AG09319 (cell line): ENCODE measurements at places on chromosomes 7 and 10.

DNA sequence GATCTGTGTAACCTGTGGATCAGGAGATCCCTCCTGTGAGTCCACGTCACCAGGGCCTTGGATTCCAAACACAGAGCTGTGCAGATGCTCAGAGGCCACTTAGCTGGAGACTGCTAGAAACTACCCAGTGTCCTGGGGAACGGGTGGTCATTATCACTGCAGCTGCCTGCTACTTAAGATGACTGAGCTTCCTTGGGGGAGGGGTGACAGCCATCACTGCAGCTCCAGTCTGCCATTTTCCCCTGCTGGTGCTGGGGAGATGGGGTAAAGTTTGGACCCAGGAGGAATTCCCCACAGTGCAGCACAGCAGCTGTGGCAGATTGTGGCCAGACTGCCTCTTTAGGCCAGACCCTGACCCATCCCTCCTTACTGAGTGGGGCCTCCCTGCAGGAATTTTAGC lies 78.8 kb upstream of the VOPP1 start:
- no peak for DNase-seq

DNA sequence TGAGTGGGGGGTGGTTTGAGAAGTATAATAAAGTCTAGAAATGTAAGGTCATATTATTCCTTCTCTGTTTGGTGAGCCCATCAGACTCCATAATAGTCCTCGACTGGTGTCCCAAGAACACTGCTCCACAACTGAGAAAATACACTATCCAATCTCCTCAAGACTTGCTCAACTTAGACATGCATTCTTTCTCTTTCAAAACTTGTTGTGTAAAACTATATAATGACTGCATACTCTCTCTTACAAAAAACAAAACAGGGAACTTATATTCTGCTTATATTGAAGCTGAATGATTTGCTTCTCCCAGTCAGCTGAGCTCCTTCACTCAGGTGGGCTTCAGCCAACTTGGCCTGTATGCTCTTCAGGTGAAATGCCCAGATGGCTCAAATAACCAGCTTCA lies 204.7 kb downstream of the ZNF365 start:
- DNase-seq, result no peak

GRCh38 chr10:34941471-34942357 lies 126.6 kb upstream of the PARD3 start:
- DNase-seq, result no peak

DNA sequence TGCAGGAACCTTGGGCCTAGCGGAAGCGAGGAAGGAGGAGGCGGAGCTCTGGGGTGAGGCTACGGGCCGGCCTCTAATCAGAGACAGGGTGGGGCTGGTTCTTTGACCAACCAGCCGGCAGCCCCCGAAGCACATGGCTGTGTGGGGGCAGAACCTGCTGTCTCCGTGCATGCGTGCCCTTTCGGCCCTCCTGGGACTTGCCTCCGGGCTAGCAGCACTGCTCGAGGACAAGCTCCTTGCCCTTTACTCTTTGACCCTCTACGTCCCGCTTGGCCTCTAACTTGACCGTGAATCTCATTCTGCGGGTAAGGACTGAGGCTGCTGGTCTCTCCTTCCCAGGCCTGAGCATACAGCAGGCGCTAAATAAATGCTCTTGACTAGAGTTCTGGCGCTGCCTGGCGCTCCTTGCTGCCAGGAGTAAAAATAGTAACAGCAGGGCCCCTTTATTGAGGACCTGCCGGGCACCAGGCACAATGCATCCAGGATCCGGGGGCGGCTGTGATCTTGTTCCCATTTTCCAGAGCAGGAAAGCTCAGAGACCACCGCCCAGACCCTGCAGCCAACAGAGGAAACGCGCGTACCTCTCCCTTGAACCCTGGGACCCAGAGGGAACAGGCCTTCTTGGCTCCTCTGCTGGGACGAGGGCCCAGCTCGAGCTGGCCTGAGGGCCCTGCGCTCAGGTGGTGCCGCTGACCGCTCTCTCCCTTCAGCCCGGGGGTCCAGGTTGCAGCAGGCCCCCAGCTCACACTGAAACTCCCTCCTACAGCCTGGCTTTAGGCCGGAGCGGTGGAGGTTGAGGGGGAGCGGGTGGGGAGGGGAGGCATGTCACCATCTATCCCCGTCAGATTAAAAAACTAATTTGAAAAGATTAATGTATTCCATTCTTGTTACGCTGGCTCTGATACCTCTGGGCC lies 2.7 kb upstream of the COMTD1 start:
- no peak for DNase-seq

- peak; percentile 47 for DNase-seq
Measured at GRCh38 chr10:78688901-78689583, 379.7 kb upstream of the ZMIZ1 start.

DNA sequence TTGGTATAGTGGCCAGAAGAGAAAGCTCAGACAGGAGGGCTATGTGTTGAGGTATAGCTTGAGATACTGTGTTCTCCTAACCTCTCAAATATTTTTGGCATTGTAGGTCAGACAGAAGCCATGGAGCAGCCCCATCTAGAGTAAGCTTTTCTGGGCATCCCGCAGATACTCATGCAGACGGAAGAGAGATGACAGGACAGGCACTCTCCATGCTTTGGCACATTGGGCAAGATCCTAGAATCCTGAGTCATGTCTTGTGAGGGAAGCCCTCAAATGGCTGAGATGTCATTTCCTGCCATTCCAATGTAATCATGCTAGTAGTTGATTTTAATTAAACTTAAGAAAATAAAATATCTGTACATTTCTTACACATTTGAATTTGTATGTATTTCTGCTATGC lies 16.8 kb upstream of the KIF20B start:
- DNase-seq, result no peak

- DNase-seq, result no peak
Measured at GRCh38 chr7:133079296-133079695, 2.6 kb downstream of the CHCHD3 start.

DNA sequence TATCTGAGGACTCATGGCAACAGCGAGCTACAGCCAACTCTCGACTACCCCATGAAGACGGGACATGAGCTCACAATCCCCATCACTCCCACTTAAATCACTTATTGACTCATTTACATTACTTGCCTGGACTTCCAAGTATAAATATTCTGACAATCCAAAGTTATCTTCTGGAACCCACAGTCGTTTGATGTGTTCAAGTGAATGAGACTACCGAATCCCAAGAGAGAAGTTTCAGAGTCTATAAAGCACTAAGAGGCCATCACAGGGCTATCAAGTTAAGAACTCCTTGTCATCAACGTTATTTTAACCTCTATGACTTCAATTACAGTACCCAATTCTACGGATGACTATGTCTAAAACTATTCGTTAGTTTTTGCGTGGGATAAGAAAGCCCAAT lies 11.5 kb upstream of the ANAPC16 start:
- DNase-seq, result no peak

- no peak for DNase-seq
Measured at GRCh38 chr7:138008588-138009349, 6.9 kb upstream of the CREB3L2 start.

GRCh38 chr10:79404231-79404609 lies 41.2 kb downstream of the ZCCHC24 start:
- peak; percentile 75 for DNase-seq

DNA sequence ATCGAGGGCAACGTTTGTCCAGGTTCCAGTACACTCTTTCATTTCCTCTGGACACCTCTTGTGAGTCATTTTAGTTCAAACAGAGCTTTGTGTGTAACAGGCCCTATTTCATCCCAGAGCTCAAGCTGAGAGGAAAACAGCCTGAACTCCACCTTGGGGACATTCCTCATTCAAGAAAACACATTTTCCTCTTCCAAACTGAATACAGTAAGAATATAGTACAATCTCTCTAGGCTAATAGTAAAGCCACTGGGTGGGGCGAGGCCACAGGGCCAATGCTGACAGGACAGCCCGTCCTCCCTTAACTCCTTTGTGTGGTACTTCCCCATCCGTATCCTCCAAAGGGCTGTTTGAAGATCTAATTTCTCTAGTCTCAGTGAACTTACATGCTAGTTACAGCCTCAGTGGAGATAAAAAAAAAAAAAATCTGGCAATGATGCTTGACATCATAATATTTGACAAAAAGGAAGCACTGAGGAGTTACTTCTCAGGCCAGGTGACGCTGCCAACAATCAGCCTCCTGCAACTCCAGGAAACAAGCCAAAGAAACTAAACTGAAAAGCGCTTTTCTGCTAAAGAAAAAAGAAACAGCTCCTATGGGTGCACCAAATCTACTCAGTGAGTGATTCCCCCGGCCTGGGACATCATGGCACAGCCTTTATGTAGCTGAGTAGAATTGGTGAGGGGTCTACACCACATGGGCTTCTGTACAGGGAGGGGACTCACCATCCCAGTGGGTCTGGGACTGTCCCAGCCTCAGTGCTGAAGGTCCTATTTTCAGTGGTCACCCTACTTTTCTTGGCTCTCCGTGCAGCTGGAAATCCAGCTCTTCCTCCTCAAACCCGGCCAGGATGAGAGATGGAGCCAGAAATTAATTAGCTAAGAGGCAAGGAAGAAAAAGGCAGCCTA lies 238.2 kb upstream of the NEBL start:
- DNase-seq, result no peak

DNA sequence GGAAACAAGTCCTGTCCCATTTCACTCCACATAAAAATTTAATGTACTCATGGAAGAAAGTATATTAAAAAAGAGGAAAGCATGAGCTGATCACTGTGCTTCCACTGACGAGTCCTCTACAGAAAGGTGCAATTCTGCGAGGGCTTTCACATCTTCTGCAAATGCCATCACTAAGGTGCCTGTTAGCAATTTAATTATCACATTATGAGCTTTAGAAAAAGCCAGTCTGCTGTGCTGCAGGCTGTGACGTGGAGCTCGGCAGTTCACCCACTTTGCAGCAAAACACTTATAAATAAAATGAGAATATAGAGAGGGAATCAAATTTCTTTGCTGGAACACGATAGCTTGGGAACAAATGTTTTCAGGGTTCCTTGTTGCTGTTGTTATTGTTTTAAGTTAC lies 22.5 kb upstream of the NEUROD6 start:
- DNase-seq, result no peak

- no peak for DNase-seq
Measured at GRCh38 chr7:32018845-32019578, 51.2 kb downstream of the PDE1C start.

GRCh38 chr7:21429786-21430574 lies 2.1 kb downstream of the SP4 start:
- DNase-seq, result no peak

GRCh38 chr7:2128601-2129322 lies 104.0 kb downstream of the MAD1L1 start:
- DNase-seq, result no peak

DNA sequence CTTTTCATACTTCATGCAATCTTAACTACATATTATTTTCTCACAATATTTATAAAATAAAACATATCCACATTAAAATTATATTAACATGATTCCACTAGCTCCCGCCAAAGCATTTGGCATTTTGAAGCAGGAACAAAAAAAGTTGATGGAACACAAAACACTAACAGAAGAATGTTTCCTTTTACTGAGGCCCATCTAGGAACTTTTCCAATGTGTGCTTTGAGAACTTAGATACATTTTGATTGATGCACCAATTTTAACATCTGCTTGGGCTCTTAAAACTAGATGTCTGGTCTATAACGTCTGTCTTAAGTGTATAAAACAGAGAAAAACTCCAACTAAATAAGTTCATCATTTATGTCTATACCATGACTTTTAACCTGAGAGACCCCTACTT lies 1214.8 kb downstream of the SORCS1 start:
- DNase-seq, result no peak

DNA sequence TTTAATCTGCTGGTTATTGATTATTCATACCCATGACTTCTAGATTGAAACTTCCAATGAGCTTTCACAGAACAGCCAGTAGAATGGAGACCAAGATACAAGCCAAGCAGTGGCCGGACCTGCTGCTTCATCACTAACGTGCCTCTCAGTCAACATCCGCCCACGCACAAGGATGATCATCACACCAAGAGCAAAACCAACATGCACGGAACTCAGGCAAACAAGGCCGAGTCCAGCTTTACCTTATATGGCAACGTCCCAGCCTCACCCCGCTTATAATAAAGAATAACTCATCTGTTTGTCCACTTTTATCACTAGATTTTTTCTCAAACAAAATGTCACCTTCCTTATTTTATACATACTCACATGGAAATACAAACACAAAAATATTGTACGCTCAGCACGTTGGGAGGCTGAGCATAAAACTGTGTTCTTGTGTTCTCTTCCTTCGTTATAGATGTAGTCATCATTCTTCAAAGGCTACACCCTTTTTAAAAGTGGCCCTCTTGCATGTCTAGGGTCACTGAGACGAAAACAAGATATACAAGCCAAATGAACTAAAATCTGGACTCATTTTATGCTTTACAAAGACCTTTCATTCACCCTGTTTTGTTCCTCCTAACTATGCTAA lies 122.7 kb downstream of the SFMBT2 start:
- no peak for DNase-seq

GRCh38 chr10:50242777-50243176 lies 8.5 kb downstream of the ASAH2 start:
- no peak for DNase-seq

GRCh38 chr7:91330866-91331265 lies 66.6 kb downstream of the FZD1 start:
- DNase-seq, result no peak
